Frontal cortex (tissue), 4 donors: ENCODE measurements at places on chromosomes 3 and 15.

DNA sequence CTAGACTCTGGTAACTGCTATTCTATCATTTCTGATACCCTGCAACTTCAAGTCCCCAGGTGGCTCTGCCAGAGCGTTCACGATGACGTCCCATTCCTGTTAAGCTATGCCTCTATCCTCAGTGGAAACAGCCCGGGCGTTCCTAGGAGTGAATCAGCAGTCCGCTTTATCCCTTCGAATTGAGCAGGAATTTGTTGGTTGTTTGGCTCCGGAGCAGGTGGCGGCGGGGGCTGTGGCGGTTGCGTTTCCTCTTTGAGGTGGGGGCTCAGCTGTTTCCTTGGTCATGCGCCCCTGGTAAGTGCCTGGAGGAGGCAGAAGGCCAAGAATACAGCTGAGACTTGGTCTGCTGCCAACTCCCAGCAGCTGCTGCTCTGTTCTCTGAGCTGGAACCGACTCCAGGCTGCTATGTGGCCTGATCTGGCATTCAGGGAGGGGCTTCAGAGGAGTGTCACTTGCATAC, 25.2 kb downstream of the ARPP21 start:
- DNase-seq = peak; percentile 27

GRCh38 chr3:39935261-39935660, 125.9 kb downstream of the MYRIP start:
- no peak for DNase-seq

DNA sequence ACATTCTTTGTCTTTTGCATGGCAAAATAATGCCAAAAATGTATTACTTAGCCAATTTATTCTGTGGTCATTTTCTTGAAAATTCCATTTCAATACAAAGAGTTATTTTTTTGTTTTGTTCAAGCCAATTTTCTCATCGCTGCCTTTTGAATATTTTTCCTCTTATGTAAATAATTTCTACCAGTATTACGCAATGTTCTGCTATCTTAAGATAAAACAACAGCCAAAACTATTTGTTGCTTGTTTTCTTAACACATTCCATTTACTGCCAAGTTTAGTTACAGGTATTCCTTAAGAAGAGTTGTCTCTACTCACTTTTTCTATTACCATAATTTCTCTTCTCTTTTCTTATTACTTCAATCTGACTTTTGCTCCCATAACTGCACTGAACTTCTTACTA, 163.1 kb downstream of the ROBO1 start:
- DNase-seq = no peak

- no peak for DNase-seq
Observed at GRCh38 chr3:62587579-62588031, 214.3 kb upstream of the FEZF2 start.

GRCh38 chr3:124158168-124158881, 166.4 kb upstream of the ROPN1 start:
- DNase-seq = no peak

- DNase-seq = no peak
Observed at GRCh38 chr15:22936577-22937472, 43.3 kb downstream of the CYFIP1 start.

DNA sequence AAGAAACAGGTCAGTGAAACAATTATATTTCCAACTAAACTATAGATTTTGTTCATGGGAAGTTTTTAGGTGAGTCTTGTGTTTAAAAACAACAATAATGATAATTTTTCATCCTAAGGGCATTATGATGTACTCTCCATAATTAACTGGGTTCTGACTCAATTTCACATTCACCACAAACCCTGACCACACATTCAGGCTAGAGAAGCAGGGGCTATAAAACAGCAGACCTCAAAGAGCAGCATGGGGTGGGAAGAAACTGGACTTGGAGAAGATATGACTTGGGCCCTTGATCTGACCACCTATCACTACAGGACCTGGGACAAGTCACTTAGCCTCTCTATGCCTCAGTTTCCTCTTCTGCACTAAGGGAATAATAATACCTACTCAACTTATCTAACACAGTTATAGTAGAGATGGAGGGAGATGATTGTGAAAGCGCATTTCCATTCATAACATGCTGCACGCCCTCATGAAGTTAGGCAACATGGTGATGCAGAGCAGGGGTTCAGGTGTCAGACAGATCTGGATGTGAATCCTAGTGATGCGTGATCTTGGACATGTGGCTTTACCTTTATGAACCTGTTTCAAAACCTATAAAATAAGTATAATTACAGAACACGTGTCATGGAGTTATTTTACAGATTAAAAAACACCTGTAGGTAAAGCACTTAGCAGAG, 63.0 kb upstream of the ACP3 start:
- DNase-seq = no peak

- peak; percentile 8 for DNase-seq
Observed at GRCh38 chr3:56251343-56251945, 216.8 kb downstream of the ERC2 start.

GRCh38 chr3:123346021-123346420, 102.9 kb downstream of the ADCY5 start:
- DNase-seq = no peak

- DNase-seq = peak; percentile 26
Observed at GRCh38 chr3:55486101-55486856, 827 bp downstream of the WNT5A start.

DNA sequence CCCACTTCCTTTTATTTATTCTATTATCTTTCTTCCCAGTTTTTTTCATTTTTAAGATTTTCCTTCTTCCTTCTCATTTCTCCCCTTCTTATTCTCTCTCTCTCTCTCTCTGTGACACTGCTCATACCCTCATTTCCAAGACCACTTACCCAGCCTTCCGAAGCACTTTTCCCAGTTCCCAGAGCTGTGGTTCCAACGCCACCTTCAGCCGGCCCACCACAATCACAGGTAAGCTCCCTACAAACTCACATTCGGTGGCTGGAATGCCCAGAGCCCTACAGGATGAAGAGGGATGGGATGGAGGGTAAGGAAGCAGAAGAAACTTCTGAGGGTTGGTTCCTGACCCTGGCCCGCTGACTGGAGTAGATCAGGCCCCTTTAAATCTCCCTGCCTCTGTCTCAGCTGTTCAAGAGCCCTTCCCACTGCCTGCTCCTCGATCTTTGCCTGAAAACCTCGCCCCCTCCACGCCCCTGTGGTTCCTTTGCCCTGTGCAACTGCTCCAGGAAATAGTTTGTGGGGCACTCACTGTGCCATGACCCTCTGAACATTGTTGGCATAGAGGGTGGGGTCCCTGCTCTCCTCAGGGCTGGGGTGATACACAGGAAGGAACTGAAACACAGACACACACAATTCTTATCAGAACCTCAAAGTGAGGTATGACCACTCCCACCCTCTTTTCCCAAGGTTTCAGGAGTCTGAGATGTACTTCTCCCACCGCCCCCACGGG, 4.8 kb downstream of the LPCAT4 start:
- no peak for DNase-seq

- DNase-seq = no peak
Observed at GRCh38 chr3:41094351-41094750, 105.0 kb upstream of the CTNNB1 start.

DNA sequence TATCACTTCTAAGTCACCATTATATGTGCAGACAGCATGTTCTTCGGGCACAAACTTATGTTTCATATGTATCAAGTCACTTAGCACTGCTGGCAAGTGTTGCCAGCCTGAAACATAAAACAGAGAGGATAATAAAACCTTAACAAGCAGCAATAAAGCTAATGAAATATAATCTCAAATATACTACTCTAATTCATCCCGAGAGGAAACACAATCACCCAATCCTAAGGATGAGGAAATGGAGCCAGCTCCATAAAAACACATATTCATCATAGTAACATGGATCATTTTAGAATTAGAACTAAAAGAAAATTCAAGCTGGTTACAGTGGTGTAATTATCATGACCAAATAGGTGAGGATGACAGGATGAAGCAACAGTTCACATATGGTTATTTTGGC, 1072.7 kb downstream of the EPHA3 start:
- no peak for DNase-seq

DNA sequence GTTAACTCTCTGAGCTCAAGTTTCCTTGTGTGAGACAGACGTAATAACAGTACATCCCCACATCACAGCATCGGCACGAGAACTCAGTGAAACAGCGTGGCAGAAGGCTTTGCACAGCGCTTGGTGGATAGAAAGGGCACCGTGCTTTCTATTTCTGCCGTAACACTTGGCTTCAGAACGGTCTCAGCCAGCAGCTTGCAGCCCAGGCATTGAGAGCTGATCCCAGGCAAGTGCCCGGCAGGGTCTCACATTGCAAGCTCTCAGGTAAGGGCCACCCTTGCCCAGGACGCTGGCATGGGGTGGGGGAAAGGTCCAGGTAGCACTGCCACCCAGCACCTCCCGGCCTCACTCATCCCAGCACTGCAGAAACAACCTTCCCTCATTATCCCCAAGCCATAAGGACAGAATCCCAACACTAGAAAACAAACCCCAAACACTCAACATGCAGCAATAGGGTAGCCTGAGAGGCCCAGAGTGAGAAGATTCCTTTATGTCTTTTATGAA, 70.5 kb upstream of the ITGA11 start:
- no peak for DNase-seq

DNA sequence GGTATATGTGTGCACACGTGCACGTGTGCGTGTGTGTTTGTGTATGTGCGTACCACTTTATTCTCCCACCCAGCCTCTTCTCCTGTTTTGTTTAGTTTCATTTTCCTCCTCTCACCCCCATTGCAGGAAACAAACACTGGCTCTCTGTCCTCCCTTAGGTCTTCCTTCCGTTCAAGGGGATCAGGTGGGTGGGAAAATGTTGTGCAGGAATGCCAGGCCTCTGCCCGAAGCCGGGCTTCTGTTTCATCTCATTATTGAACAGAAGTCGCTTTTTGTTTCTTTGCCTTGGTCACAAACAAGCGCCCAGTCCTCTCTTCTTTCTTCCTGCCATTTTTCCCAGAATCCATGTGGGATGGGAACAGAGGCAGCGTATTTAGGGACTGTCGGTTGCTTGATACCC, 69.6 kb downstream of the IGF1R start:
- DNase-seq = no peak

DNA sequence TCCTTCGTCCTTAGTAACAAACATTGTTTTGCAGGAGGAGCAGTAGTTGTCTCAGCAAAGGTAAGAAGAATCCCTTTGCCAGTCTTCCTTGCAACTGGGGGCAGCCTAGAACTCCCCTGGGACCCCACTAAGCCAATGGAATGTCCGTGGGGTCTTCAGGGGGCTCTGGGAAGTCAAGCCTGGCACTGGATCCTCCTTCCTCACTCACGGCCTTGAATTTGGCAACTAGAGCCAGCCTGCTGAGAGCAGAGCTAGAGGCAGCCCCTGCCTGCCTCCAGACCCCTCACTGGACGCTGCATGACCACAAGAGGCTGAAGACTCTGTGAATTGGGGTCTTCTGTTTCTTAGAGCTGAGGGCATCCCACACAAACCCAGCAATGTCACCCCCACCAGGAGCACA, 18.6 kb upstream of the PRR23E start:
- no peak for DNase-seq

- no peak for DNase-seq
Observed at GRCh38 chr3:170258105-170258487, 35.9 kb downstream of the PRKCI start.

DNA sequence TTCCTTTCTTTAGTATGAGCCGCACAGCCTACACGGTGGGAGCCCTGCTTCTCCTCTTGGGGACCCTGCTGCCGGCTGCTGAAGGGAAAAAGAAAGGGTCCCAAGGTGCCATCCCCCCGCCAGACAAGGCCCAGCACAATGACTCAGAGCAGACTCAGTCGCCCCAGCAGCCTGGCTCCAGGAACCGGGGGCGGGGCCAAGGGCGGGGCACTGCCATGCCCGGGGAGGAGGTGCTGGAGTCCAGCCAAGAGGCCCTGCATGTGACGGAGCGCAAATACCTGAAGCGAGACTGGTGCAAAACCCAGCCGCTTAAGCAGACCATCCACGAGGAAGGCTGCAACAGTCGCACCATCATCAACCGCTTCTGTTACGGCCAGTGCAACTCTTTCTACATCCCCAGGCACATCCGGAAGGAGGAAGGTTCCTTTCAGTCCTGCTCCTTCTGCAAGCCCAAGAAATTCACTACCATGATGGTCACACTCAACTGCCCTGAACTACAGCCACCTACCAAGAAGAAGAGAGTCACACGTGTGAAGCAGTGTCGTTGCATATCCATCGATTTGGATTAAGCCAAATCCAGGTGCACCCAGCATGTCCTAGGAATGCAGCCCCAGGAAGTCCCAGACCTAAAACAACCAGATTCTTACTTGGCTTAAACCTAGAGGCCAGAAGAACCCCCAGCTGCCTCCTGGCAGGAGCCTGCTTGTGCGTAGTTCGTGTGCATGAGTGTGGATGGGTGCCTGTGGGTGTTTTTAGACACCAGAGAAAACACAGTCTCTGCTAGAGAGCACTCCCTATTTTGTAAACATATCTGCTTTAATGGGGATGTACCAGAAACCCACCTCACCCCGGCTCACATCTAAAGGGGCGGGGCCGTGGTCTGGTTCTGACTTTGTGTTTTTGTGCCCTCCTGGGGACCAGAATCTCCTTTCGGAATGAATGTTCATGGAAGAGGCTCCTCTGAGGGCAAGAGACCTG, 13.2 kb downstream of the GREM1 start:
- DNase-seq = no peak

DNA sequence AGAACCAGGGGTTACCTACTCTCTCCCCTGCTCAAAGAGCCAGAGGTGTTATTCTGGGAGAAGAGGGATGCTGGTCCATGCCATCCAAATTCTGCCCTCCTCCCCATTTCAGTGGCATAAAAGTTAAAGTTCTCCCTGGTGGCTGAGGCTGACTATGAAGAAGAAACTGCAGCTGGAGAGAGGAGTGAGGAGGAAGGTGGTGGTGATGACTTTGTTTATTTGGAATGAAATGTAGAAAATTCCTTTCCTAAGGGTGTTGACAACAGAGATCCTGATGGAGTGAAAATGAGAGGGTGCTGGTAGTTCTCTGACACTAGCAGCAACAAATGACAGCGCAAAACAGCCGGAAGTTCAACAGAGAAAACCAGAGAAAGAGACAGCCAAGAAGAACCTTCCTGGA, 100.4 kb downstream of the PCCB start:
- DNase-seq = no peak
